ENCODE measurements at places on chromosomes 3 and 15.

GRCh38 chr3:160400702-160401150, 1.3 kb downstream of the SMC4 start:
- no peak for DNase-seq

DNA sequence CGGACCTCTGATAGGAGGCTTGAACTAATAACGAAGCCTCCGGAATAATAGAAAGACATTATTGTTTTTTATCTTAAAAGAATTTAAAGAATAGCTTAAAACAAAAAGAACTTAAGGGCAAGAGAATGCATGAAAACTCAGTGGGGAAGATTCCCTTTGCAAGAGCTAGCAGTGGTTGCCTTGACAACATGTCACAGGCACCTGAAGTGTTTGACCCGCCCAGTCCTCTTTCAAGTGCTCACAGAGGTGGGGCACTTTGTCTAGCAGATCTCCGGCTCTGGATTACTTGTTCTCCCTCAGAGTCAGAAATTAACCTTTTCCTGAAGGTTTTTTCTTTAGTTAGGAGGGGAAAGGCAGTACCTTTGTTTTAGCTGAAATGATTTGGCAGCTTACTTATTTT, 37.8 kb downstream of the LARS2 start:
- DNase-seq = no peak

DNA sequence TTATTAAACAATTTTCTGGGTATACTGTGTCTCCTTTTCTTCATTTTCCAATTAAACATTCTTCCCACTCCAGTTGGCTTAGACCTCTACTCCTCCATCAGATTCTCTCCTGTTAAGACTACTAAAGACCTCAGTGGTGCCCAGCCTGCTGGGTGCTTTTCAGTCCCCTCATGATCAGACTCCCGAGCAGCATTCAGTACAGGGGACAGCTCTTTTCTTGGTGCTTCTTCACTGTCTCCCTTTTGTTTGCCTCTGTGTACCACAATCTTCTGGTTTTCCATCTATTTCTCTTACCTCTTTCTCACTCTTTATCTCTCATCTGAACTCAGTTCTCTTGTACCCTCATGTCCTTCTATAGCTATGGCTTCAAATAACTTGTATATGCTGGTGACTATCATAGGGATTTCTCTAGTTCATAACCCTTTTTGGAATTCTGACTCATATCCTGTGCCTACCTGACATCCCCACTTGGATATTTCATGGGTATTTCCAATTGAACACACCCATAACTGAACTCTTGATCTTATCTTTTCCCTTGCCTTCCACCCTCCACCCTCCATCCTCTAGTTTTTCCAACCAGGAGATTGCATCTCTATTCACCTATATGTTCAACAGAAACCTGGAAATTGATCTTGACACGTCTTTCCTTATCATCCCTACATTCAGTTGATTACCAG, 55.6 kb upstream of the ABHD10 start:
- DNase-seq = no peak

- no peak for DNase-seq
Measured at GRCh38 chr3:195911946-195912270, 3.6 kb upstream of the TNK2 start.

DNA sequence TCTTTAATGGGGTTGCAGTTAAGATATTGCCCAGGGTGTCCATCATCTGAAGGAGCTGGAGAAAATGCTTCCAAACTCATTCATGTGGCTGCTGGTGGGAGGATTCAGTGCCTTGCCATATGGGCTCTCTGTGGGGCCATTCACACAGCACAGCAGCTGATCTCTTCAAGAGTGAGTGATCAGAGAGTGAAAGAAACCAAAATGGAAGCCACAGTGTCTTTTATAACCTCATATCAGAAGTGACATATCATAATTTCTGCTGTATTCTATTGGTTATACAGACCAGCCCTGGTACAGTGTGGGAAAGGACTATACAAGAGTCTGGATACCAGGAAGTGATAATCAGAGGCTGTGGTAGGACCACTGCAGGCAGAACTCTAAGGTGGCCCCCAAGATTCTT, 33.6 kb downstream of the HHLA2 start:
- DNase-seq = no peak

- no peak for DNase-seq
Measured at GRCh38 chr3:18593231-18593630, 168.1 kb upstream of the SATB1 start.

GRCh38 chr15:33729653-33730052, 238.6 kb upstream of the CHRM5 start:
- DNase-seq = no peak

- no peak for DNase-seq
Measured at GRCh38 chr15:51774916-51775315, 23.5 kb downstream of the TMOD2 start.

DNA sequence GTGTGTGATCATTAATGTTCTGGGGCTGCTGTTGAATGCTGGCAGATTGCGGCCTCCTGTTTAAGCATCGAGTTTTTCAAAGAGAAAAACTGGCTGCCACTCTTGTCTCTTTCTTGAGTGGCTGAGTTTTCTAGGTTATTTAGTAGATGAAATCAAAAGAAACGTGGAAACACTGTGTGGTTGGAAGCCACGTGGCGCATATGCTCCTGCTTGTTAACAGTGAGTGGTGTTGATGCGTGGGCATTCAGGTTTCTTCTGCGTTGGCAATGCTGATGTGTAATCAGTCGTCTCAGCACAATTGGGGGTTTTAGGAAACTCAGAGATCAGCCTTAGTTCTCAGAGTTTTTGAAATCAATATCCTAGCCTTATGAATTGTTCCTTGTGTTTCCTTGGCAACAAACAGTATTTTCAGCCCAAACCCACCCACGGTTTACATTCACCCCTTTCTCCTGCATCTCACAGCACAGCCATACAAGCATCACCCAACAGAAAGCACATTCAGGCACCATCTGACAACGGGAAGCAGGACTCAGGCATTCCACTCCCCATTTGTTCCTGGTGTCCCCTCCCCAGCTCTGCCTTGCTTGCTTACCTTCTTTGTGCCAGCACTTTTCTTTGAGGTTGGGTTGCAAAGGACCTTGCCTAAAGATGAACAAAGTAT, 74.7 kb downstream of the SEC22A start:
- no peak for DNase-seq

DNA sequence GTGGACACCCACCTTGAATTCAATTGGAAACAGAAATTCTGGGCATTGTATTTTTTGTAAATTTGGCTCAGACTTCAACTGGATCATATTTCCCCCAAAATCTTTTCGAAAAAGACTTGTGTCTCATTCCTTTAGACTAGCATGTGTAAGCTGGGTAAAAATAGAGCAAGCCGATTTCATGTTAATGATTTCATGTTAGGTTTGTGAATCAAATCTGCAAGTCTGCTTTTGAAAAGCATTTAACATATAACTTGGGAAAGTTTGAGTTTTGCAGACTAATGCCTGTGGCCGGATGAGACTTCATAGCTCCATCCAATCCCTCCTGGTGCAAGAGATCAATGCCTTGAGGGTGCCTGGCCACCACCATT, 64.5 kb downstream of the FLNB start:
- DNase-seq = no peak

- DNase-seq = no peak
Measured at GRCh38 chr3:107271787-107272387, 105.4 kb upstream of the CCDC54 start.

DNA sequence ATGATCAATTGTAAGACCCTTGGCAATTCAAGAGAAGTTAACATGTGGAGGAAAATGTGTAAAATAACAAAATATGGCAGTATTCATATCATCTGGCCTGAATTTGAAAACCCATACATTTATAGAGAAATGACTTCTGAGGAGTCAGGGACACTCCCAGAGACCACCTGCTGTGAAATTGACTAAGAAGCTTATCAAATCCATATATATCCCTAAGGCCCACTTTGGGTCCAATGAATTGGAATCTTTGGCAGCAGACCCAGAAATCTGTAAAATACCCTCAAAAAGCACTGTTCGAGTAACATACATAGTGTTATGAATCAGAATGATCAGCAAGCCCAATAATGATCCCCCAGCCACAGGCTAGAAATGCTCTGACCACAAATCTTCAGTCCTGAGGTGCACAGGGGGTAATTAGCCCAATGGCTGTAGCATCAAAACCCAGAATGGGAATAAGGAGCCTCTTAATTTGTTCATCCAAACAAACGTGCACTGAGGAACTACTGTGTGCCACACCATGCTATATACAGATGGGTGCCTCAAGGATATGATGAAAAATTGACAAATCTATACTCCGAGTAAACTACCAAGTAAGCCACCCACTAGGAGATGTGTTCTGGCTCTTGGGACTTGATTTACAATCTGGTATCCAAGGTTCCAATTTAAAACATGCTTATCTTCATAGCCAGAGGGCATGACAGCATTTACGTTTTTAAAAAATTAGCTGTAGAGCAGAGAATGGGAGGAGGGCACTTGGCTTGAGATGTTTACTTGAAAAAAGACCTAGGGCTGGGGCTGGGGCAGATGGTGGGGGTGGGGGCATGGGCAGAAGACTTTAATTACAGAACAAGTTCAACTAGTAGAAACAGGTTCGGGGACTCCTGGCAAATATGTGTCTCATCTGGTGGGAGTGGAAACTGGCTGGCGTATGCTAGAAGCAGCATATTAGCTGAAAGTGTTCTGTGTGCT, 9.1 kb upstream of the ARHGEF3 start:
- no peak for DNase-seq

DNA sequence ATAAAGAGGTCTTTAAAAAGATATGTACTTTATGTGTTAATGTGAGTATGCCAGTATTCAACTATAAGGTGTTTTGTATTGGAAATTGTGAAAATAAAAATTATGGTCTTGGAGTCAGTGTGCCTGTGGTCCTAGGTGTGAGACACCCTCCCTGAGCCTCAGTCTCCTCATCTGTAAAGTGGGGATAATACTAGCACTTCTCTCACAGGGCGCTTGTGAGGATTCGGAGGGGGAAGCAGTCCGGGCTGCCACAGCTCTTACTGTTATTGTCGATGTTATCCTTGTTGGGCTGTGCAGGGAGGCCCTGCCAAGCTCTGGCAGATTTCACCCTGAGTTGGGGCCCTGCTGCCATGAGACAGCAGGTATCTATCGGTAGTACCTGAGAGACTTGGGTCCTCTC, 26.7 kb upstream of the FBLN2 start:
- no peak for DNase-seq

- no peak for DNase-seq
Measured at GRCh38 chr15:70378126-70379031, 280.7 kb upstream of the TLE3 start.

GRCh38 chr3:177552051-177552450, 354.8 kb upstream of the TBL1XR1 start:
- DNase-seq = no peak

DNA sequence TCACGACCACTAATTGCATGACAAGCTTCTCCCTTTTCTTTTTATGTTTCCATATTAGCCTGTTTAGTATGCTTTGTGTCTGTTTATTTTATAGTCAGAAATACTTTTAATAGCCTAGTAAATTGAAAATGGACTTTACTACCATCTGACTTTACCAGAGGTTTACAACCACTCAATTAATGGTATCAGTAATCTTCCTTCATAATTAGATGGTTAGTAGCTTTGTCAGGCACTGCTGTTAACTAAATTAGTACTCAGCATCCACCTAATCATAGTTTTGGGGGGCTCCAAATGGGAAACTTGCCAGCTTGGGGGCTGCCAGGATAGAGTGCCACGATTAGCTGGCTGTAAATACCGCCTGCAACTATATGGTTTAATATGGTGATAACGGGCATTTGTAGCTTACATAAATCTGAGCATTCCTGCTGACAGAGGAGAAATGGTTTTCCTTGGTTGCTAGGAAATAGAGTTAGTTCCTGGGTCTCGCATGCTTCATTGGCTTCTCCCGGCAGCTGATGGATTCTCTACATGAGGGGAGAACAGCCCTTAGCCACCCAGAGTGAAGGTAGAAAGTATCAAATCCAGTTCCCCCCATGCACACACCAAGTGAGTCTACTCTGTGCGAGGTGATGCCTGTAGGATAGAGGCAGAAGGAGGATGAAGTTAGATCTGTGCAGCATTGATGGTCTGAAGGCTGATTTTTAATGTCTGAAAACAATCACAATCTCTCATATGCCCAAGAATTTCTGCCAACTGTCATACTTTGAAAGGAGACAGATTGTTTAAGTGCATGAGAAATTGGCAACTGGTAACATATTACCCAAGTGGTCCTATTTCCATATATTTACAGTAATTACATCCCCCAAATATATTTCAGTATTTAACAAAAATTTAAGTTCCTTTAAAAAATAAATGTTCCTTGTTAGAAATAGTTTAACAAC, 326.6 kb upstream of the PROK2 start:
- DNase-seq = no peak

DNA sequence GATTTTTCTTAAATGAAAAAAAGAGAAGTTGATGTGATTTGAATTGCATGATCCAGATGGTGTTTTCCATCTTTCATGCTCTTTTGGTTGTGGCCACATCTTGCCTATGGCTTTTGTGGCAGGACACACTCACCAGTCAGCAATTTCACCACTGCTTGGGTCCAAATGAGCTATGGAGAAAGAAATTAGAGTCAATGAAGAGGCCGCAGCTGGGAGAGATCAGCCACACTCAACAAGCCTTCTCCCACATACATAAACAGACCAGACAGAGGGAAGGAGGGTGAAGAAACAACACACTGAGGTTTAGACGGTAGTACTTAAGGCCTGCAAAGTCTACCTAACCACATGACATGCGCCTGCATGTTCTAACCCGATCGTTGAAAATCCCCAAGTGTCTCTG, 110.7 kb upstream of the CDIN1 start:
- no peak for DNase-seq

- DNase-seq = no peak
Measured at GRCh38 chr3:53713626-53714025, 132.6 kb downstream of the CHDH start.

GRCh38 chr3:73473898-73474416, 150.8 kb downstream of the PDZRN3 start:
- DNase-seq = no peak

All from stimulated activated CD4-positive, alpha-beta T cell treated with anti-CD3 and anti-CD28 coated beads, Interleukin-12 subunit alpha, Interleukin-12 subunit beta, amount 100 ng/mL, for 24 hours (primary cell).